ENCODE measurements at places on chromosomes 12 and 14. TPM values are rescaled to one million over a fixed set of nuclear protein-coding genes. Genes with fewer than 3 reads are reported as not detected.

Gene KCNK10
- not detected for total RNA-seq

Gene TSHR
- total RNA-seq: not detected

Gene PLD4
- total RNA-seq: not detected

Gene PMEL
- 5.6 TPM for total RNA-seq

GRCh38 chr12:98793121-98793520, 148.0 kb downstream of the APAF1 start:
- DNase-seq: no peak

DNA sequence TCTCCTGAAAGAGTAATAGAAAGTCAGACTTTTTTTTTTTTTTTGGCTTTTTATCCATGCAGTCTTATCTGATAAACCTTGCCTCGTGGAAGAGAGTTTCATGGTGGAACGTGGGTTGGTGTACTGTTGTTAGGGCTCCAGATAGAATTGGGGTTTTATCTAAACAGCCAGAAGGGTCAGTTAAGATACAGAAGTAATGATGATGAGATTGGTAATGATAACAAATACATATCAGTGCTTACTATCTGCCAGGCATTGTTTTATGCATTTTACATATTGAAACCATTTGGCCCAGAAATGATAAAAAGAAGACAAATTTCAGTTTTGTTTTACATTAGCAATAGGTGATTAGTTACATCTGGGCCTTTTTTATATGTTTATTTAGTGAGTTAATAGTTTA, 372.8 kb upstream of the PRICKLE1 start:
- no peak for DNase-seq

- no peak for DNase-seq
Measured at GRCh38 chr12:108052260-108052659, 76.8 kb upstream of the WSCD2 start.
